PC-9 (cell line): ENCODE measurements at places on chromosomes 13 and 19. TPM values are rescaled to one million over a fixed set of nuclear protein-coding genes. Genes with fewer than 3 reads are reported as not detected.

RUBCNL gene
- total RNA-seq: 0.37 TPM in 1 of 2 replicates, not detected in the other

ANGPTL8 gene
- total RNA-seq: not detected in 2 replicates

DNA sequence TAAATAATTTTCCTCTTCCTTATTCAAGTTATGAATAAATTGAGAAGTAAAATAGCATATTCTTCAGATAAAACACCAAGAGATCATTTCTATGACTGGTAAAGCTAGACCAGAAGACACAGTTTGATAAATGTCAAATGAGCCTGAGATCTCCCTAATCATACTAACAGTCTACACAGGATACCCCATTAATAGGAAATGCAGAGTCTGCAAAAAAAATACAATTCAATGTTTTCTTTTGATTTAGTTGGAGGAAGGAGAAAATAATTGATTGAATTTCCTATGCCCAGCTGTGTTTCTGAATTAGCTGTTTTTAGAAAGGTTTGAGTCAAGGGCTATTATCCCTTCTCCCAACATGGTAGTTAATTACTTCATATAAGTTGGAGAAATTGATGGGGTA, 734.6 kb upstream of the SLITRK1 start:
- H3K36me3 ChIP-seq: no peaks in the 10 kb centered on the region
- DNase-seq: no peak
- H3K4me3 ChIP-seq: no peak overlapping the region
- H3K27me3 ChIP-seq: no peaks in the 10 kb centered on the region

DNA sequence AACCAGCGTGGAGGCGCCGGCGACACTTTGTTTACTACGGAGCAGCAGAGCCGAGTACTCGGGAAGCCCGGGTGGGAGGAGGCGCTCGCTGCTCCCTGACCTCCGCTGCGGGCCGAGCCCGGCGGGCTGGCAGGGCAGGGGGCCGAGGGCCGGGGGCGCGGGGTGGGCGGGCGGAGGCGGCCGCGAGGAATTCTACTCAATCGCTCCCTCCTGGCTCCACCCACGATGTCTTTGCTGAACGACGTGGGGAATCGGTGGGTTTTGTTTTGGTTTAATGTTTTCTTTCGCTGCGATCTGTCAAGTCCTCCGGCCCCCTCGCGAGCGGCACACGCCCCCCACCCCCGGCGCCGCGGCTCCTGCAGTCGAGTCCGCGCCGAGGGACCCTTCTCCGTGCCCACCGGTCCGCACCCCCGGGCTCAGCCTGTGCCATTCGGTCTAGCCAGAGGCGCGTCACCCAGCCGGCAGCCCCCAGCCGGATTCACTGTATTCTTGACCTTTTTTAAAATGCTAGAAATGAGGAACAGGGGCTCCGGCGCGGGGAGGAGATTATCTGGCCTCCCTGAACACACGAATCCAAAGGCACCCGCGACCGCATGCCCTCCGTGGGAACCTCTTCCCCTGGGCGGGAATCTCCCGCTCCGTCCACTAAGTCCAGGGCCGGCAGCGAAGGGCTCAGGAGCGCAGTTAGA, 636 bp upstream of the FOXO1 start:
- H3K36me3 ChIP-seq: no peaks in the 10 kb centered on the region
- H3K4me3 ChIP-seq: peak overlapping the region; percentile 90
- H3K27ac ChIP-seq: no peak overlapping the region
- peaks cover 28% of the 10 kb centered on the region for H3K4me1 ChIP-seq
- no peaks in the 10 kb centered on the region for H3K27me3 ChIP-seq

MYO16 gene
- 0.13 and 0.59 TPM in 2 replicates for total RNA-seq

DNA sequence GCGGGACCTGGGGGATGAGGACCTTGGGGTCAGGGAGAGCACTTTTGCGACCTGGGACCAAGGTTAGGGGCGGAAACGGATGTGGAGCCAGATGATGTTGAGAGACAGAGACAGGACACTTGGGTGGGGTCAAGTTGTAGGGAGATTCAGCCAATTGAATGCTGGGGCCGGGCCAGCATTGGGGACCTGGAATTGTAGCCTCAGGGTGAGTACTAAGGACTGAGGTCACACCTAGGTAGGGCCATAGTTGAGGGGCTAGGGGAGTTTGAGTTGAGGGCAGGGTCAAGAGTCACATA, 1.2 kb downstream of the ALKBH7 start:
- no peaks in the 10 kb centered on the region for H3K4me1 ChIP-seq
- H3K27me3 ChIP-seq: no peaks in the 10 kb centered on the region

GRCh38 chr13:109749365-109749764, 37.0 kb downstream of the IRS2 start:
- H3K27ac ChIP-seq: peak overlapping the region; percentile 33
- no peak overlapping the region for H3K4me3 ChIP-seq
- no peaks in the 10 kb centered on the region for H3K27me3 ChIP-seq
- H3K4me1 ChIP-seq: peaks cover 24% of the 10 kb centered on the region
- DNase-seq: no peak
- H3K36me3 ChIP-seq: peaks cover 46% of the 10 kb centered on the region

- no peaks in the 10 kb centered on the region for H3K27me3 ChIP-seq
- no peaks in the 10 kb centered on the region; the same call in 1 of the 2 replicates for H3K36me3 ChIP-seq
- peaks cover 11% of the 10 kb centered on the region; the same call in 1 of the 2 replicates for H3K4me1 ChIP-seq
- peak overlapping the region; percentile 100; the same call in 1 of the 2 replicates for H3K4me3 ChIP-seq
- DNase-seq: no peak
Observed at GRCh38 chr19:47610902-47611301, 2.0 kb downstream of the BICRA start.

DNA sequence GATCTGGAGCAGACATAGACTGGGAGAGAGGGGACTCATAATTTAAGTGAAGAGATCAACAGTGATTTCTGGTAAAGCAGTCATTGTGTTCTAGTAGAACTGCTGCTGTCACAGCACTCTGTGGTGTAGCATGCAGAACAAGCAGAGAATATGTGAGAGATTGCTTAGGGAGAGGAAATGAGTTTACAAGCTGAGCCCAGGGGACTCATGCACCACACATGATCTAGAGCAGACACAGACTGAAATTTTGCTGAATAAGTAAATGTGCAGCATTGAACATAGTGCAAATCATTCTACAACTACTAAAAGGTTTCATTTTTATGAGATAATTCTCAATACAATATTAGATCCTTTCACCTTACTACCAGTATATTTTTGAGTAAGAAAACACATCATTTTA, 125.7 kb downstream of the MYO16 start:
- DNase-seq: no peak
- no peaks in the 10 kb centered on the region for H3K4me1 ChIP-seq
- no peaks in the 10 kb centered on the region for H3K36me3 ChIP-seq
- H3K27me3 ChIP-seq: no peaks in the 10 kb centered on the region
- no peak overlapping the region for H3K4me3 ChIP-seq
- H3K27ac ChIP-seq: no peak overlapping the region

DACH1 gene
- total RNA-seq: 0.53 and 1.5 TPM in 2 replicates

DNA sequence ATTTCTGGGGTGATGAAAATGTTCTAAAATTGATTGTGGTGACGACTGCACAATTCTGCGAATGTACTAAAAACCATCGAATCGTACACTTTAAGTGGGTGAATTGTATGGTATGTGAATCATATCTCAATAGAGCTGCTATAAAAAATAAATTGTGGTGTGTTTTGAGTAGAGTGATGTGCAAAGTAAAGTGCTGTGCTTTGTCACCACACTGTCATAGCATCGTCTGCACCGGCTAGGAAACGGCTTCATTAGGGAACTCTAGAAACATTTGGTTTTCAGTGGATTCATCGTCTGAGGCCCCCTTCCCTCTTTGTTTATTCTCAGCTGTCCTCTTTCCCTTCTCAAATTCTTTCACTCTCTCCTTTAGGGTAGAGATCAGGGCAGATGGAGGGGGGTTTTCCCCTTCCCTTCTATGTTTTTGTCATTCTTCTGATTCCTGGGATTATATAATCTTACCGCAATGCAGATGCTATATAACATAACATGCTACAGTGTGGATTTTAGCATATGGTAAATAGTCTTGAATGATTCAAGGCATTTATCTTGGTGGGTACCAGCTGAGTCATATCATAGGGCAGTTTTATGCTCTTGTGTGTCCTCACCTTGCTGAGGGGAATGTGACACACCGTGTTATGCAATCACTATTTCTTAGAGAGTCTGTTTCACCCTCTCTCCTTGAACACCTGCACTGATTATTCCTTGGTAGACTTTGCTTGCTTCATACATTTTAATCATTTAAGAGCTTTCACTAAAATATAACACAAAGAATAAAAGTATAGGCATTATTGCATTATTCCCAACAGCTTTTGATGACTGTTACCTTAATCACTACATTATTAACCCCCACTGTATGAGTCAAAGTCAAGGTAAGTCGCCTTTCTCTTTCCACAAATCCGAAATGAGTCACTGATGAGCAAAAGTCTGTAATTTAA, 239.4 kb downstream of the DCLK1 start:
- peak; percentile 2 for DNase-seq
- H3K36me3 ChIP-seq: no peaks in the 10 kb centered on the region
- peaks cover 28% of the 10 kb centered on the region for H3K4me1 ChIP-seq
- no peaks in the 10 kb centered on the region for H3K27me3 ChIP-seq
- H3K4me3 ChIP-seq: no peak overlapping the region

GRCh38 chr19:1651568-1652291, 685 bp downstream of the TCF3 start:
- H3K4me1 ChIP-seq: peaks cover 21% of the 10 kb centered on the region
- no peaks in the 10 kb centered on the region for H3K27me3 ChIP-seq
- H3K4me3 ChIP-seq: peak overlapping the region; percentile 72
- DNase-seq: no peak

TSHZ3 gene
- total RNA-seq: not detected in 2 replicates

DNA sequence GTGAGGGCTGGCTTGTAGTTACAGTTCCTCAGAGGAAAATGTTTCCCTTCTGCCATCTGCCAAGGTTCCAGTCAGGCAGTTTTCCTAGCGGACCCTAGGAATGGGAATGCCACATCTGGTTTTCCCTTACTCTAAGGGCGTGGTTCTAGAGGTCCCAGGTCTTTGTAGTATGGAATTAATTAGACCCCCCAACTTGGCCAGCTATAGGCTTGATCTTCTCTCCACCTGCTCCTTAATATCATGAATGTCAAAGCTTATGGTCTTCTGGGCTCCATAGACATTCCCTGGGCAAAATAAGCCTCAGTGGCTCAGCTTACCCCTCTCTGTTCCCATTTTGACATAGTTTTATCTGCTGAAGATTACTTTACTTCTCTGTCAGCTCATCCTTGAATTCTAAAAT, 70.0 kb downstream of the ZNF568 start:
- H3K4me1 ChIP-seq: no peaks in the 10 kb centered on the region
- no peaks in the 10 kb centered on the region for H3K27me3 ChIP-seq
- no peak for DNase-seq
- no peak overlapping the region for H3K27ac ChIP-seq
- H3K36me3 ChIP-seq: no peaks in the 10 kb centered on the region

GRCh38 chr19:10245189-10245939, 6.7 kb upstream of the MRPL4 start:
- H3K36me3 ChIP-seq: no peaks in the 10 kb centered on the region
- H3K27me3 ChIP-seq: no peaks in the 10 kb centered on the region
- no peak overlapping the region for H3K27ac ChIP-seq
- DNase-seq: peak; percentile 50
- H3K4me3 ChIP-seq: no peak overlapping the region

- H3K4me3 ChIP-seq: no peak overlapping the region
- no peaks in the 10 kb centered on the region for H3K36me3 ChIP-seq
- H3K27ac ChIP-seq: no peak overlapping the region
- peaks cover 46% of the 10 kb centered on the region for H3K27me3 ChIP-seq
Observed at GRCh38 chr19:51507192-51507591, 5.6 kb upstream of the SIGLEC12 start.

GRCh38 chr19:11423164-11423790, 4.2 kb upstream of the RGL3 start:
- no peak overlapping the region for H3K27ac ChIP-seq
- H3K4me1 ChIP-seq: peaks cover 19% of the 10 kb centered on the region
- DNase-seq: no peak

ATP8B3 gene
- total RNA-seq: 8.3 and 9.0 TPM in 2 replicates

GRCh38 chr13:102227741-102228140, 174.1 kb downstream of the FGF14 start:
- H3K4me3 ChIP-seq: no peak overlapping the region
- no peak for DNase-seq
- H3K27ac ChIP-seq: no peak overlapping the region
- peaks cover 22% of the 10 kb centered on the region for H3K27me3 ChIP-seq

TNFSF13B gene
- 2.0 and 4.4 TPM in 2 replicates for total RNA-seq

DNA sequence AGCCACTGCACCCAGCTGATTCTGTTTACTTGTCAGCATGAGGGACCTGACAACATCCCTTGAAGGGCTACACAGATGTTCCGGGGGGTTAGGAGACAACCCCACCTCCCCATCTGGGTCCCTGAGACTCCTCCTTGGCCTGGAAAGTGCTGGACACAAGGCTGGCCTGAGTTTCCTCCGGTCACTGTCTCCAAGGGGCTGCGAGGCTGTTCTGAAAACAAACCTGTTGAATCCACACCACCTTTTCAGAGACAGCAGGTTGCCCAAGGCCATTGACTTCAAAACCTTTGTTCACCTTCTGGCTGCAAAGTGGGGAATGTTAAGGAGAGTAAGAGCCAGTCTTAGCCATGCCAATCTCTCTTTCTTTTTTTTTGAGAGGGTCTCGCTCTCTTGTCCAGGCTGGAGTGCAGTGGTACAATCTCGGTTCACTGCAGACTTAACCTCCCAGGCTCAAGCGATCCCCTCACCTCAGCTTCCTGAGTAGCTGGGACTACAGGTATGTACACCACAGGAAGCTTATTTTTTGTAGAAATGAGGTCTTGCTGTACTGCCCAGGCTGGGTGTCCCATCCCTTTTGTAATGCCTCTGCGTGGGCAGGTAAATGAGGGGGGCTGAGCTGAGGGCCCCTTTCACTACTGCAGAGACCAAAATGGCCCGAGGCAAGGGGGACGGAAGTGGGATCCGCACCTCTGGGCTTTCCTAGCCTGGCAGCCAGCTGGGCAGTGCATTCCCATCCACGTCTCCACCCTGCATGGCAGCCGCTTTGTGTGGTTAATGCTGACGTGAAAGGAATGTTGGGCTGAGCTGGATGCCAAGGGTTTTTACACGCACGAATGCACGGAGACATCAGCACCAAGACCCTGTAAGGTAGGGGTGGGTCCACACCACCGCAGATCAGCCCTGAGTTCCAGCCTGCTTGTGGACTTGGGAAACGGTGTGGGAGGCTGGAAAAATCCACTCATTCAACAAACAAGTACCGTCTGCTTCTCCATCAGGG, 1.9 kb upstream of the ZNF628 start:
- peaks cover 43% of the 10 kb centered on the region for H3K4me1 ChIP-seq

DNA sequence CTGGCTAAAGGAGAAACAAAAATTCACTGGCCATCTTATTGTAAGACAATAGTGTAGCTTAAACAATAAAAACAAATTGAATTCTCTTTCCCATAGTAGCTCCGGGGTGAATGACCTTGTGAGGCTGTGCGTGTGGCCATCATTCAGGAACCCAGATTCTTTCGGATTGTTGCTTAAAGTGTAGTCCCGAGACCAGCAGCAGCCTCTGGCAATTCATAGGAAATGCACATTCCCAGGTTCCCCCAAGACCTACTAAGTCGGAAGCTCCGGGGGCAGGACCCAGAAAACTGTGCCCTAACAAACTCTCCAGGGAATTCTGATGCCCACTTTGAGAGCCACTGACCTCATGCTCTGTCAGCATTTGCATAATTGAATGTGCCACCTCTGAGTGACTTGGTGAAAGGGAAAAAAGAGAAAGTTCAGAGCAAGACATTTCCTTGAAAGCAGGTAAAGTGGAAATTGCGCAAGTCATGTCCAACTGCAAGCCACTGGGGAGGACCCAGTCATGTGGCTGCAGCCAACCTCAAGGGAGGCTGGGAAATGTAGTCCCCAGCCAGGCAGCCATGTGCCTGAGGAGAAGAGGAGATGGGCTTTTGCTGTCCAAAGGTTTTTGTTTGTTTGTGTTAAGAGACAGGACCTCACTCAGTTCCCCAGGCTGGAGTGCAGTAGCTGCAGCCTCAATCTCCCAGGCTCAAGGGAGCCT, 50.7 kb upstream of the PNMA8B start:
- no peak overlapping the region for H3K4me3 ChIP-seq
- peaks cover 4% of the 10 kb centered on the region for H3K4me1 ChIP-seq
- H3K27ac ChIP-seq: no peak overlapping the region
- peak; percentile 85 for DNase-seq
